ENCODE measurements at places on chromosomes 5 and 9.

- no peak for DNase-seq
- H3K4me3 ChIP-seq = no peak overlapping the region
- H3K36me3 ChIP-seq = no peaks in the 10 kb centered on the region
- H3K27me3 ChIP-seq = no peaks in the 10 kb centered on the region
Measured at GRCh38 chr9:114319147-114319546, 3.8 kb upstream of the ORM1 start.

DNA sequence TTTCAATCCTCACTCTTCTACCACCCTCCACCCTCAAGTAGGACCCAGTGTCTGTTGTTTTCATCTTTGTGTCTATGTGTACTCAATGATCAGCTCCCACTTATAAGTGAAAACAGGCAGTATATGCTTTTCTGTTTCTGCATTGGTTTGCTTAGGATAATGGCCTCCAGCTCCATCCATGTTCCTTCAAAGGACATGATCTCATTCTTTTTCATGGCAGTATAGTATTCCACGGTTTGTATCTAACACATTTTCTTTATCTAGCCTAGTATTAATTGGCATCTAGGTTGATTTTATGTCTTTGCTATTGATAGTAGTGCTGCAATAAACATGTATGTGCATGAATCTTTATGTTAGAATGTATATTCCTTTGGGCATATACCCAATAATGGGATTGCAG, 259.8 kb upstream of the KIF2A start:
- no peak overlapping the region for H3K4me3 ChIP-seq
- no peaks in the 10 kb centered on the region for H3K4me1 ChIP-seq
- no peak for DNase-seq
- no peaks in the 10 kb centered on the region for H3K27me3 ChIP-seq
- no peaks in the 10 kb centered on the region for H3K36me3 ChIP-seq

DNA sequence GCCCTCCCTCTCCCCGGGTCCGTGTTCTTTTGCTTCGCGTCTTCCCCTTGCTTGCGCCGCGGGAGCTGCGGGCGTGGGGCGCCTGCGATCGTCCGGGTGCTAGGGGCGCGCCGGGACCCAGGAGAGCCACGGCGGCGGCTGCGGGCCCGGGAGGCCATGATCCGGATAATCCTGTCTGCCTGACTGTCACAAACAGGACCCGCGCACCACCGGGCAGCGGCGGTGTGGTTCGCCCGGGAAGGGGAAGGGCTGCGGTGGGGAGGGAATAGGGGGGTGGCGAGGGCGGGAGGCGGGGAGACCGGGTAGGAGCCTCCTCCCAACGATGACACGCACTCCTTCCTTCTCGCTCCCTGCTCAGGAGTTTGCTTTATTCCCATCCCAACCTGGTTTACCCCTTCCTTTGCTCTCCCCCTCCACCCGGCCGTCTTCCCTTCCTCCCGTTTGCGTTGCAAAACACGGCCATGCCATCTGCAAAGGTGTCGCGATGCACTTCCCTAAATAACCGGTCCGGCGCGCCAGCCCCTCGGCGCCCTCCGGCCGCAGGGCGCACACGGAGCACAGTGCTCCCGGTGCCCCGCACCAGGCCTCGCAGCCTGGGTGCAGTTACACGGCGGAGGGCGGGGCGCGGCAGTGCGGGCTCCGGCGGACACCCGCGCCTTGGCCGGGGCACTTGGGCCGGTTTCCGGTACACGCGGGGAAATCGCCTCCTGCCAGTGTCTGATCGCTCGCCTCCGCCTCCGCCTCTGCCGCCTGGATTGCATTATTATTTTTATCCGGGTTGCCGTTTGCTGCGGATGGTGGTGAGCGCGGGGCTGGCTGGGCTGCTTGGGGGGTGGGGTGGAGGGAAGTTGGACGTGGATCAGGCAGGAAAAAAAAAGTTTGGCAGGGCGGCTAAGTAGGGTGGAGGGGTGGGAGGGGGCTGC, 1.5 kb downstream of the SMARCA2 start:
- peaks cover 16% of the 10 kb centered on the region for H3K4me1 ChIP-seq
- H3K4me3 ChIP-seq = peak overlapping the region; percentile 74
- no peaks in the 10 kb centered on the region for H3K36me3 ChIP-seq
- peak overlapping the region; percentile 99 for H3K27ac ChIP-seq
- no peaks in the 10 kb centered on the region for H3K27me3 ChIP-seq

DNA sequence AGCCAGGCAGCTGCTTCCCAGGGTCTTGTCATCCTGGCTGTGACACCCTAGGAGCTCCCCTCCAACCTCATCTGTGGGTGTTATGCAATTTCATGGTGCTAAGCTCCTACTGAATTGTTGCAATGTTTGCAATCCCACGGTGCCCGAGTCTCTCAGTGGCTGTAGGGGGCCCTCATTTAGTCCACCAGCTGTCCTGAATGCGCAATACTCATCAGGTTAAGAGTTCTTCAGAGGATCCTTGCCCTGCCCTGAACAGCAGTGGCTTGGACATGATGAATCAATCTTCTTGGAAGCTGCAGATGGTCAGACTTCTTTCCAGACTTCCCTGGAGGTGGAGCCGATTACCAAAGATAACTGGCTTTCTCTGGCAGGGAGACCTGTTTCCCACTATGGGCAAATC, 584.1 kb downstream of the CCDC171 start:
- no peak for DNase-seq
- H3K4me1 ChIP-seq = no peaks in the 10 kb centered on the region
- H3K4me3 ChIP-seq = no peak overlapping the region
- H3K36me3 ChIP-seq = no peaks in the 10 kb centered on the region
- no peaks in the 10 kb centered on the region for H3K27me3 ChIP-seq

GRCh38 chr5:160685695-160686094, 166.3 kb downstream of the ATP10B start:
- no peaks in the 10 kb centered on the region for H3K27me3 ChIP-seq
- no peaks in the 10 kb centered on the region for H3K4me1 ChIP-seq
- H3K4me3 ChIP-seq = no peak overlapping the region
- H3K27ac ChIP-seq = no peak overlapping the region
- DNase-seq = peak; percentile 40

DNA sequence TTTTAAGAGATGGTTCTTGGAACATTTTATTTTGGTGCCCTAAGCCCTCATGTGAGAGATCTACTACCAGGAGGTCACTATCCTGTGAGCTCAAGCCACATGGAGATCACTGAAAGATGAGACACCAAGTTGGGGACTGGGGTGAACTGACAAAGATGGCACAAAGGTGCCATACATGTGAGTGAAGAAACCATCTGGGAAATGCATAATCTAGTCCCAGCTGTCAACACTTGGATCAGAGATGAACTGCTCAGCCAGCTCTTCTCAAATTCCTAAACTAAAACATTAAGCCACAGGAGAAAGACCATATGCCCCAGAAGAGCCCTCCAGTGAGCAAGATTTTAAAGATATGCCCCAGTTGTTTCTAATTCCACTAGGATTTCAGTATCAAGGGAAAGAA, 22.2 kb upstream of the MYOT start:
- H3K4me3 ChIP-seq = no peak overlapping the region
- H3K27ac ChIP-seq = no peak overlapping the region
- no peaks in the 10 kb centered on the region for H3K27me3 ChIP-seq
- no peaks in the 10 kb centered on the region for H3K4me1 ChIP-seq
- DNase-seq = no peak

DNA sequence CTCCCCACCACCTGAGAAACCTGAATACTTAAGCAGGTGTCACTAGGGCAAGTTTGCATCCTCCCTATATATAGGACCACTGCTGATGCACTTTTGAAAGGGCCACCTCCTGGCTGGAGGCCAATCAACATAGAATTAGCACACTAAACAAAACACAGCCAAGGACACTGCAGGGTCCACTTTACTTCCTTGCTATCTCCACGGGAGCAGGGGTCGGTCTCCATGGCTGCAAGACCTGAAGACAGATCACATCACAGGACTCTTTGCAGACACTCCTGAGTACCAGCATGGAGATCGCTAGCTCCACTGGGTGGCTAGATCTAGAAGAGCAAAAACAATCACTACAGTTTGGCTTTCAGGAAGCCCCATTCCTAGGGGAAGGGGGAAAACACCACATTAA, 72.3 kb downstream of the C9orf153 start:
- no peaks in the 10 kb centered on the region for H3K27me3 ChIP-seq
- no peaks in the 10 kb centered on the region for H3K4me1 ChIP-seq
- DNase-seq = no peak
- H3K4me3 ChIP-seq = no peak overlapping the region
- H3K36me3 ChIP-seq = no peaks in the 10 kb centered on the region
- H3K27ac ChIP-seq = no peak overlapping the region

- H3K4me1 ChIP-seq = no peaks in the 10 kb centered on the region
- no peak overlapping the region for H3K4me3 ChIP-seq
- H3K36me3 ChIP-seq = no peaks in the 10 kb centered on the region
- H3K27ac ChIP-seq = no peak overlapping the region
- DNase-seq = no peak
- no peaks in the 10 kb centered on the region for H3K27me3 ChIP-seq
Measured at GRCh38 chr9:130570208-130570607, 9.2 kb upstream of the FUBP3 start.

DNA sequence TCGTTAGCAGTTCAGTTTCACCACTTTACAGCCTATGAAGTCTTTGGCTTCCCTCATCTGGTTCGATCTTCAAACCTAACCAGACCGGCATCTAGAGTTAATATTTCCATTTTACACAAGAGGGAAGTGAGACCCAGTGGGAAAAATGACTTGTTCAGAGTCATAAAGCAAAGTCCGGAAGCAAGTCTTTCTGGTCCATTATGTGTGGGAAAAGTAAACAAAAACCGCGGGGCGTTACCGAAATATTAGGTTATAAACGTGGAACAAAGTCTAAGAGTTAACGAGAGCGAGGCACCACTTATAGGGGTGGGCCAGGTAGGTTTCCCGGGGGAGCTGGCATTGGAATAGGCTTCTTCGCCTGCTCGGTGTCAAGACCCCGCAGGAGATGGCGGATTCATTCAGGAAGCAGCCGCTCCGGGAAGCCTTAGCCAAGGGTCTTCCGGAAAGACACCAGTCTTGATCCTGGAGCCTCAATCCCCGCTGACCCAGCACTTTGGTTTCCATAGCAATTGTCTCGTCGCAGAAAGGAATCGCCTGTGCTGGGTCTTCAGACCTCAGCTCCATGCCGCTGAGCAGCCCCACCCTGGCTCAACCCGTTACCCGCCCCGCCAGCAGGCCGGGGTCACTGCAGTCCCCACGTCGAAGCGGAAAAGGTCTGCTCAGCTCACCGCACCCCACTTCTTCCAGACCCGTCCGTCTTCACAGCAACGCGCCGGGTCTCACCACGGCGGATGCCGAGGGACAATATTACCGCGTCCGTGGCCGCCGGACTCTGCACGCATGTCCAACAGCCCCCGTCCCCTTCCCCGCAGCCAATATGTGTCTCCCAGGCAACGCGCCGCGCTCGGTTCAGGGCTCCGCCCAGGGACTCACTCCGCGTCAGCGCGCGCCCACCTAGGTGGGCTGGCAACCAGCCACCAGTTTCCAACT, at the start of gene C5orf52:
Gene C5orf52 (plus strand): TSS at position 872 of the 930 bp plus-strand sequence. CDS start 82 bp downstream, outside the sequence.
- H3K4me3 ChIP-seq = peak within 1 kb of the TSS; percentile 46
- peaks cover 46% of the 10 kb centered on the region for H3K27me3 ChIP-seq
- DNase-seq = peak; percentile 58
- no peak within 1 kb of the TSS for H3K27ac ChIP-seq

DNA sequence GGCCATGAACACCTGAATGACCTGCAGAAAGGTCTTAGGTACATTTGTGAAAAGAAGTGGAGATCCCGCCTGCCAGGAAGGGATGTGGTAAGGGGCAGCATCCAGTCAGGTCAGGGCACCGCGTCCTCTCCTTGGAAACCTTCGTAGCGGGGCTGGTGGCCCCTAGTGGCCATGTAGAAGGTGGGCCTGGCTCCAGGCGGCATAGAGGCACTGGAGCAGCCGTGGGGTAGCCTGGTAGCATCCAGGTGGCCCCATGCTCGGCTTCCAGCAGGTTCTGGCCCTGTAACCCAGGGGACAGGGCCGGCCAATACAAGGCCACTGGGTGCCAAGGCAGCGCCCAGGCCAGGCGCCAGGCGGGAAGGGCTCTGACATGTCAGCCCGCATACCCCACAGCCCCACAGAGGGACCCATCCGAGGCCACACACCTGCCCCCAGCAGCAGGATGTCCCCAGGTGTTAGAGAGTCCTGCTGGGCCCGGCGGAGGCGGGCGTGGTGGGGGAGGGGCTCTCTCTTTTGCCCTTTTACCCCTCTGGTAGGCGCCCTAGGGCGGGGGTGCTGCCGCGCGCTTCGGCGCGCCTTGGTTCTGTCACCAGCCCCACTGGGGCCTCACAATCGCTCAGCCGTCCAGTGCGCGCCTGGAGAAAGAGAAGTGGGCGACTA, 58.3 kb upstream of the SPATA31E1 start:
- no peaks in the 10 kb centered on the region for H3K4me1 ChIP-seq
- no peaks in the 10 kb centered on the region for H3K36me3 ChIP-seq
- no peaks in the 10 kb centered on the region for H3K27me3 ChIP-seq
- H3K27ac ChIP-seq = no peak overlapping the region
- no peak overlapping the region for H3K4me3 ChIP-seq
- DNase-seq = no peak

DNA sequence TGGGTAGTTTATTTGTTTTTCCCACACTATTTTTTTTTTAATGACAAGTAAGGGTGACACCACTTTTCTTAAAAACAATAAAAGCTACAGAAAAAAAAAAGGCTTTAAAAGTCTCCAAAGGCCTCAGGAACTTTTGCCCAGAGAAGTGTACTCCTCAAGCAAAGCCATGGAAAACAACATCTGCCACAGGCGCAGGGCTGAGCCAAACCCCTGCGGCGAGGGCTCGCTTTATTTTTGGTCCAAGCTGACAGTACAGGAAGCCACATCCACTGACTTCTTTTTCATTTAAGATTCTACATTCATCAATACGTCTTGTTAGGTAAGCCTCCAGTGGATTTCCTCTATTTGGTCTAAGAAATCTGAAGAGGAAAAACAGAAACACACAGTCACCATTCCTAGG, 51.9 kb upstream of the IFNK start:
- no peaks in the 10 kb centered on the region for H3K36me3 ChIP-seq
- no peaks in the 10 kb centered on the region for H3K27me3 ChIP-seq
- H3K27ac ChIP-seq = peak overlapping the region; percentile 7
- H3K4me1 ChIP-seq = peaks cover 4% of the 10 kb centered on the region
- H3K4me3 ChIP-seq = no peak overlapping the region
- DNase-seq = no peak

DNA sequence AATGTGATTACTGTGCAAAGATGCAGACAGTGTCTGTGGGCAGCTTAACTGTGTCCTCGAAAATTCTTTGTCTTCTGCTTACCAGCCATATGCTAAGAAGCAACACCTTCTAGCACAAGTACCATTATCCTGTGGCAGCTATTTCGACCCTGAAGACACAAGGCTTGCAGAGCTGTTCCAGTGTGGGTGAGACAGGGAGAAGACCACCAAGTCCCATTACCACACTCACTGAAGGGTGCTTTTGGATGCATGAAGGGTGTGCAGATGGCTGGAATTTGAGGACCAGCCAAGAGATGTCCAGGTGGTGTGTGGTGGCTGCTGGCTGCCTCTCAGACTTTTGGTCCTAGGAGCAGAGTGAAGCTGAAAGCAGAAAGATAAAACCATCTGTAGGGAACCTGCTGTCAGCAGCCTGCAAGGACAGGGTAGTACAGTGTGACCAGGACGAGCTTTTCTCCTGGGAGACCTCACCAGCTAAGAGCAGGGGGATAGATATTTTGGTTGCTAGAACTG, 161.8 kb downstream of the ICE1 start:
- no peak overlapping the region for H3K4me3 ChIP-seq
- H3K36me3 ChIP-seq = no peaks in the 10 kb centered on the region
- H3K27ac ChIP-seq = no peak overlapping the region

- H3K36me3 ChIP-seq = no peaks in the 10 kb centered on the region
- no peak overlapping the region for H3K27ac ChIP-seq
- no peaks in the 10 kb centered on the region for H3K4me1 ChIP-seq
- DNase-seq = no peak
Measured at GRCh38 chr5:76736679-76737556, 21.0 kb downstream of the F2R start.

Measured in left lung (tissue), 14 donors.